ENCODE measurements at places on chromosomes 1 and 21.

DNA sequence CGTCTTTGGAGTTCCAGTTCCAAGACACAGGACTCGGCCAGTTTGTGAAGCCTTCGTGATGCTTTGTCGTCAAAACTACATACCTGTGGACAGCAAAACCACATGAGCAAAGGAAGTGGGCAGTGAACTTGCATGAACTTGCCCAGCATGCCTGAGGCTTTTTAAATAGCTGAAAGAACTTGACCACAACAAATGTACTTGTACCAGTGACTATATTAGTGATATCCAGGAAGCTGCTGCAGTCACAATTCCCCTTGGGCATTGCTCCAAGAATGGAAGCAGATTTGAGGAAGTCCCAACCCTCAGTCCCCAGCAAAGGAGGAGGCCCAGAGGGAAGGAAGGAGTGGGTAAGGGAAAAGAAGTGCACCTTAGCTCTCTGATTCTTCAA is 2.6 kb downstream of the FUCA1 start:
- no peak for DNase-seq

- no peak for DNase-seq
Observed at GRCh38 chr1:61419196-61419595, 305.7 kb downstream of the TM2D1 start.

DNA sequence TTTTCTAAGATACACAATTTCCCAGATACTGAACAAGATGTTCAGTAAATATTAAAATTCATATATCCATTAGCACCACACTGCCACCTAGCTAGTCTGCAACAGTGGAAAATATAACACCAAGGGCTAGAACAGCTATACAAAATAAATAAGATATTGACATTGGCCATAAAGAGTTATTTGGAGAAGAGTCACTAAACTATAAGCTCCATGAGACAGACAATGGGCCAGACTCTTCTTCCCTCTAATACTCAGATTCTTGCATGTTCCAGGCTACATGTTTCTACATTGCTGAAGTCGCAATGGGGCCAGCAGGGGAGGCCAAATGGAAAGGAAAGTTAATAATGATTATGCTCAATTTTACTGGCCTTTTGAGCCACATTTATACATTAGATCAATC is 21.5 kb downstream of the SPATA6 start:
- DNase-seq = no peak

DNA sequence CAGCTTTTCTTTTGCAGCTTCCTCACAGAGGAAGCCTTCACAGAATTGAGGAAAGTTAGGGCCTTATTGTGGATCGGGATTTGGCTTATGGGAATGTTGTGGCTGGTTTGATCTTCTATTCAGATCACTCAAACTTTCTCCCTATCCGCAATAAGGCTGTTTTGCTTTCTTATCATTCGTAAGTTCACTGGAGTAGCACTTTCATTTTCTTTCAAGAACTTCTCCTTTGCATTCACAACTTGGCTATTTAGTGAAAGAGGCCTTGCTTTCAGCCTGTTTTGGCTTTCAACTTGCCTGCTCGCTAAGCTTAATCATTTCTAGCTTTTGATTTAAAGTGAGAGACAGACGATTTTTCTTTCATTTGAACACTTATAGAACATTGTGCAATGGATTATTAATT is 181.9 kb upstream of the B3GALT2 start:
- no peak for DNase-seq

- no peak for DNase-seq
Observed at GRCh38 chr1:64304823-64305222, 101.4 kb downstream of the UBE2U start.

DNA sequence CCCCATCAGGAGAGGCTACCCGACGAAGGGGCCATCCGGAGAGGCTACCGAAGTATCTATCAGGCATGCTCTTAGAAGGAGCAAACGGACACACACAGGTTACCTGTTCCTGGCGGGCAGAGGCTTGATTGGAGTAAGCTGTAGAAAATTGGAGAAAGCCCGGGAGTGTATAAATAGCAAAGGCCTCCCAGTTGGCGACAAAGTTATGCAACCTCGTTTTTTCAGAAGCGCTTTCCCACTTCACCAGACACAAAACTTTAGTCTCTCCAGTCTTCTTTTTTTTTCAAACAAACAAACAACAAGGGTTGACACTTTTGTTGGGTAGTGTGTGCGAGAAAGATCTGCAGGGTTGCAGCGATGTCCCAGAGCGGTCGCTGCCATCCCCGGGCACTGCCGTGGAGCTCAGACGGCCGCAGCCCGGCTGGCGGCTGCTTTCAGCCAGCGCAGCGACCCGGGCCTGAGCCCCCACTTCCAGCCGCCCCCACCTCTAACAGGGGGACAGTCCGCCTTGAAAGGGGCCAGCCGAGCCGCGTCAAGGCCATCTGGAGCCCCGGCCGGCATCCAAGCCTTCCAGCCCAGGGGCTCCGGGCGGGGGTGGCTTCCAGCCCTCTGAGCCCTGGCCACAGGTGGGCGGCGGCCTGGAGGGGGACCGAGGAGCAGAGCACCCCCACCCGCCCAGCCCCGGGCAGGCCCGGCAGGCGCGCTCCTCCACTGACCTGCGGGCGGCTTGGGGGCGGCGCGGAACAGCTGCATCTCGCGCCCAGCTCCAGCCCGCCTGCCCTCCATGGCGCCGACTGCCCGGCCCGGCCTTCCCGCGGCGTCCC is 616 bp downstream of the MCOLN3 start:
- no peak for DNase-seq

DNA sequence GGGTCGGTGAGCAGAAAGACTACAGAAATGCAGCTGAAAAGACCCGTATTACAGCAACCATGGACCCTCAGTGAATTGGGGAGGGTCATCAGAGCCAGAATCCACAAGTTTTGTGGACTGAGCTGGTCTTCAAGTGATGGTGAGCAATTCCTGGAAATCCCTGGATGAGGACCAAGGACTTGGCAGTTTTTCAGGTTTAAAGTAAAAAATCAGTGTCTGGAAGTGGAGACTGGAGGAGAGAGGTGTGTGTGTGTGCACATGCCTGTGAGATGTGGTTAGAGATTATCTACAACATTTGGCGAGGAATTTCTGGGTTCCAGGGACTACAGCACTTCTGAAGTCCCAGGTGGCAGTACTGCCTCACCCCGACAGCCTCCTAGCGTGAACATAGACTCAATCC is 56.4 kb downstream of the KIRREL1 start:
- no peak for DNase-seq

DNA sequence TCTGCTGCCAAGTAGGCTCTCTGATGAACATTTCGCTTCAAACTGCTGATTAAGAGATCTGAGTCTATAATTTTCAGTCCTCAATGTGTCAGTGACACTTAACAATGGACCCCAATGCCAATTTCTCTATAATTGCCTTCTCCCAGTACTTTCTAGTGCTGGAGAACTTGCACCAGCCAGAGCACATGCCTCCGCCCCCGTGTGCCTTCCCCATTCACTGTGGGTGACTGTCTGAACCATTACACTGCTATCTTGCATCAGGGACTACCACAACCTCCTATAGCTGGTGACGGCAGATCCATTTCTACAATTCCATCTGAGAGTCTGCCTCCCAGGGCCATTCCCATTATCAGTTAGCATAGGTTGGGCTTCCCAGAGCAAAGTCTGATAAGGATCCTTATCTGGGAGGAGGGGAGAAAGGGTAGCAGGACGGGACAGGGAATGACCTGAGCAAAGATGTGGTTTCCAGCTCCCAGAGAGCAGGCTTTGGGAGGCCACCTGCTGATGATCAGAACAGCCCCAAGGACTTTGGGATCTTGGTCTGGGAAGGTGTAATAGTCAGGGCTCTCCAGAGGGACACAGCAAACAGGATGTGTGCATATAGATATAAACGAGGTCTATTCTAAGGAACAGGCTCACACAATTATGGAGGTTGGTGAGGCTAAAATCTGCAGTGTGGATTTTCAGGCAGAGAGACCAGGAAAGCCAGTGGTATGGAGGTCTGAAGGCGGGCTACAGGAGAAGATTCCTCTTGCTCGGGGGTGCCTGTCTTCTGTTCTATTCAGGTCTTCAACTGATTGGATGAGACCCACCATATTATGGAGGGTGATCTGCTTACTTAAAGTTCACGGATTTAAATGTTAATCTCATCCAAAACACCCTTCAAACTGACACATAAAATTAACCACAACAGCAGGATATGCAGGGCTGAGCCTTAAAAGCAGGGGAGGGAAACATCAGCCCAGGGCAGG is 238.2 kb downstream of the PTPRU start:
- no peak for DNase-seq

DNA sequence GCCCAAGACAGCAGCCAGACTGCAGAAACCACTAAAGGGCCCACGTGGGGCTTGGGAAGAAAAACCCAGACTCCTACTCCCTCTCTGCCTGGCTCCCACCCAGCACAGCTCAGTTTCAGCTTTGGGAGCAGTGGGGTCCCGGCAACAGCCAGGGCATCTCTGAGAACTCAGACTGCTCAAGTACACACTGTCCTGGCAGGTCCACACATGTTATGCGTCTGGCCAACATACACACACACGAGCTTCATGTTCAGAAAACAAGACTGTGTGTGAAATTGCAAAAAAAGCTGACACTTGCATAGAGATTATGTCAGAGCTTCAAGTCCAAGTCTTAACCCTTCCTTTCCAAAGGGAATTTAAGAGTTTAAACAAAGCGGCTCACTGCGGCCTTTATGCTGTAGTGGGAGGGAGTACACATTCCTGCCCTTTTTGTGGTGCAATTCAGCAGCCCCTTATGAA is 136.6 kb upstream of the CD34 start:
- no peak for DNase-seq

Measured in stimulated activated CD8-positive, alpha-beta memory T cell treated with anti-CD3 and anti-CD28 coated beads, Interleukin-7, amount 100 ng/mL, for 1 hour (primary cell).